ENCODE measurements at places on chromosomes 7 and 10. TPM values are rescaled to one million over a fixed set of nuclear protein-coding genes. Genes with fewer than 3 reads are reported as not detected.

Gene CHAT
- not detected for total RNA-seq

Gene GPR26
- total RNA-seq, result not detected

Gene MICALL2
- total RNA-seq, result 1.6 TPM

DNA sequence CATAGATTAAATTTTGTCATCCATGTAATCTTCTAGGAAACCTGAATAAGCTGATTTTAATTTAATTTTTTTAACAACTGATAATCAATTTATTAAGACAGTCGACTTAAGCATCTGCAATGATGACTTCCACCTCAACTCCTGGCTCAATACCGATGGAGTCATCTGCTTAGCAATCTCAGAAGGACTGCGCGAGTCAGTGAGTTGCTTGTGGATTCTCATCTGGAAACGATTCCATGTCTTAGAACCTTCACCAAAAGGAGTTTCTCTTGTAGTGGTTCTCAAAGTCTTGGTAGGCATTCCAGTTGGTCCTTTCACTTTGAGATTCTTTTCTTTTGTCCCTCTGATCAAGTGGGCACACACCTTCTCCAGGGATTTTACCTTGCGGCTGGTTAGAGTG is 85.5 kb downstream of the XRCC2 start:
- H3K27me3 ChIP-seq, result no peaks in the 10 kb centered on the region
- no peak overlapping the region for H3K27ac ChIP-seq
- no peaks in the 10 kb centered on the region for H3K36me3 ChIP-seq
- H3K4me1 ChIP-seq, result no peaks in the 10 kb centered on the region
- no peak for DNase-seq
- no peak overlapping the region for H3K4me3 ChIP-seq

DNA sequence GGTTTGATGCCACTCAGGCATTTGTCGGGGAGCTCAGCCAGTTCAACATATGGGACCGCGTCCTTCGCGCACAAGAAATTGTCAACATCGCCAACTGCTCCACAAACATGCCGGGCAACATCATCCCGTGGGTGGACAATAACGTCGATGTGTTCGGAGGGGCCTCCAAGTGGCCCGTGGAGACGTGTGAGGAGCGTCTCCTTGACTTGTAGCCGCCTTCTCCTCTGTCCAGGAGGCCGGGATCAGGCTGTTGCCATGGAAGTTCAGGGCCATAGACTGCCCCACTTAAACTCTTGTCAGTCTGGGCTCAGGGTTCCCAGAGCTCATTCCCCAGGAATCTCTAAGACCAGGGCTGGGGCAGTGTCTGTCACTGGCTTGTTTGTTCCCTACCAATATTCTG is 11.3 kb downstream of the NPTX2 start:
- H3K36me3 ChIP-seq, result no peaks in the 10 kb centered on the region
- no peak overlapping the region for H3K27ac ChIP-seq
- no peaks in the 10 kb centered on the region for H3K27me3 ChIP-seq
- no peak for DNase-seq
- H3K4me1 ChIP-seq, result no peaks in the 10 kb centered on the region

- no peaks in the 10 kb centered on the region for H3K4me1 ChIP-seq
- H3K36me3 ChIP-seq, result no peaks in the 10 kb centered on the region
- no peak overlapping the region for H3K4me3 ChIP-seq
- DNase-seq, result no peak
Measured at GRCh38 chr7:73945022-73945421, 83.0 kb upstream of the ELN start.

- peaks cover 20% of the 10 kb centered on the region for H3K4me1 ChIP-seq
- H3K36me3 ChIP-seq, result no peaks in the 10 kb centered on the region
Measured at GRCh38 chr7:93055543-93056107, 62.2 kb downstream of the SAMD9 start.

GRCh38 chr10:44010873-44011602 is 362.4 kb upstream of the ZNF32 start:
- no peaks in the 10 kb centered on the region for H3K36me3 ChIP-seq
- H3K27me3 ChIP-seq, result peaks cover 2% of the 10 kb centered on the region
- DNase-seq, result no peak
- H3K27ac ChIP-seq, result no peak overlapping the region
- H3K4me3 ChIP-seq, result no peak overlapping the region

DNA sequence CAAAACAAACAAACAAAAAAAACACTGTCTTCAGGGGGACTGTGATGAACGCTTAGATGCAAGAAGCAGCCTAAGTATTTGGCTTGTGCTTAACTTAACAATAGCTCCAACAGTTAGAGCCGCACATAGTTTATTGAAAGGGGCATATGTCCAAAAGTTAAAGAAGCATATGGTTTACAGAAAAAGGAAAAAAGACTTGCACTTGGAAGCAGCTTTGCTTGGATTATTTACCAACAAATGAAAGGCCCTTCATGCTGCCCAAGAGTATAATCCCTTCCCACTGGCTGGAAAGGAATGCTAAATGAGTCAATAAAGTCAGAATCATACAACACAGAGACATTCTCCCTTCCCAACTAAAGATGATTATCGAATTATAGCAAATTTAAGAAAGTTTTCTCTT is 77.9 kb downstream of the GLI3 start:
- H3K4me1 ChIP-seq, result no peaks in the 10 kb centered on the region
- DNase-seq, result no peak
- no peak overlapping the region for H3K4me3 ChIP-seq
- no peaks in the 10 kb centered on the region for H3K27me3 ChIP-seq
- H3K27ac ChIP-seq, result no peak overlapping the region

DNA sequence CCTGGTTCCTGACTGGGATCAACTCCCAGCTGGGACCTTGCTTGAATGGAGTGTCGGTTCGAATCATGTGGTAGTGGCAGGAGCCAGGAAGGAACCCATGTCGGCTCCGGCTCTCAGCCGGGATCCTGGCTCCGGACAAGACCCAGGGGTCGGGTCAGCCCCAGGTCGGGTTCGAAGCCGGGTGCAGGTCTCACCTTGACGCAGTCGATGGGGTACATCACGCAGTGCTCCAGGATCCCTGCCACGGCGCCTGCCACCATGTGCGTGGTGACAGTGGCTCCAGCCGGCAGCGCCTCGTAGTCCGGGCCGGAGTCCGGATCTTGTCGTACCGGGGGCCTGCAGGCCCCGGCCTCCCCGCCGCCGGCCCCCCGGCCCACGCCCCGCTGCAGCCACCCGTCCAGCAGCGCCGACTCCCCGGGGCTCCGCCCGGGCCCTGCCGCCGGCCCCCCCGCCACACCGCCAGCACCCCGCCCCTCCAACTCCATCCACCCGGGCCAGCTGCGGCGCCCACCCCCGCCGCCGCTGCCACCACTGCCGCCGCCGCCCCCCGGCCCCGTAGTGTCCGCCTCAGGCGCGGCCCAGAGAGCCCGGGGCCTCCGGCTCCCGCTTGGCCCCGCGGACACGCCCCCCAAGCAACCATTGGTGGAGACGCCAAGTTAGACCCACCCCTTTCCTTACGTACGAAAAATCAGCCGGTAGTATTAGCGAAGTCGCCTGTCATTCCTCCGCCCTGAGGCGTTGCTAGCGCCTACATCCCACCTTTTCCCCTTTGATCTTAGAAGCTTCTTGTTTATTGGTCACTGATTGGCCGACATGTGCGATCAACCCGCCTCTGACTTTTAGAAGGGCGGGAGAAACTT is at the start of gene SLC25A28:
Gene SLC25A28, minus strand, starts transcription at position 589 of the 860 bp plus-strand sequence. Its CDS starts 104 bp downstream, at position 485.
- peaks cover 54% of the 10 kb centered on the region for H3K4me1 ChIP-seq
- H3K4me3 ChIP-seq, result peak within 1 kb of the TSS; percentile 88
- peak within 1 kb of the TSS; percentile 89 for H3K27ac ChIP-seq
- no peaks in the 10 kb centered on the region for H3K27me3 ChIP-seq
